Smooth muscle cell of bladder (primary cell): ENCODE measurements at places on chromosomes 1 and 21. TPM values are rescaled to one million over a fixed set of nuclear protein-coding genes. Genes with fewer than 3 reads are reported as not detected.

NUP210L gene
- under 0.01 and 0.18 TPM in 2 replicates for total RNA-seq

FMO1 gene
- 0.14 and 0.37 TPM in 2 replicates for total RNA-seq

KPRP gene
- not detected in 2 replicates for total RNA-seq

HTR6 gene
- not detected in 2 replicates for total RNA-seq

POMGNT1 gene
- 27.4 and 50.8 TPM in 2 replicates for total RNA-seq

NEK2 gene
- 2.1 and 2.9 TPM in 2 replicates for total RNA-seq

RHD gene
- not detected in 2 replicates for total RNA-seq

MUL1 gene
- 20.6 and 29.6 TPM in 2 replicates for total RNA-seq

PLK3 gene
- total RNA-seq = 11.9 and 20.8 TPM in 2 replicates

CD84 gene
- total RNA-seq = not detected in 2 replicates

HSPA6 gene
- 0.57 and 0.83 TPM in 2 replicates for total RNA-seq

RNF187 gene
- 61.4 and 64.3 TPM in 2 replicates for total RNA-seq

TNFRSF4 gene
- total RNA-seq = 0.14 and 0.18 TPM in 2 replicates

TSPAN2 gene
- 3.5 and 34.8 TPM in 2 replicates for total RNA-seq

PTGFR gene
- 48.5 and 61.8 TPM in 2 replicates for total RNA-seq

HES3 gene
- total RNA-seq = not detected in 2 replicates

OR2W3 gene
- not detected in 2 replicates for total RNA-seq

GBP7 gene
- total RNA-seq = not detected in 2 replicates

CR1L gene
- not detected in 2 replicates for total RNA-seq

KRTAP13-3 gene
- total RNA-seq = not detected in 2 replicates

OR2T35 gene
- not detected in 2 replicates for total RNA-seq

GUCA2A gene
- not detected in 2 replicates for total RNA-seq

S100A7A gene
- total RNA-seq = not detected in 2 replicates
